ENCODE measurements at places on chromosomes 1 and 21.
A peak's percentile ranks its signal among the peaks of the same experiment; 100 is the strongest.

GRCh38 chr1:217498209-217498608 is 132.7 kb downstream of the GPATCH2 start:
- DNase-seq: no peak

- DNase-seq: no peak
Measured at GRCh38 chr1:57158604-57158998, 192.8 kb upstream of the C8B start.

DNA sequence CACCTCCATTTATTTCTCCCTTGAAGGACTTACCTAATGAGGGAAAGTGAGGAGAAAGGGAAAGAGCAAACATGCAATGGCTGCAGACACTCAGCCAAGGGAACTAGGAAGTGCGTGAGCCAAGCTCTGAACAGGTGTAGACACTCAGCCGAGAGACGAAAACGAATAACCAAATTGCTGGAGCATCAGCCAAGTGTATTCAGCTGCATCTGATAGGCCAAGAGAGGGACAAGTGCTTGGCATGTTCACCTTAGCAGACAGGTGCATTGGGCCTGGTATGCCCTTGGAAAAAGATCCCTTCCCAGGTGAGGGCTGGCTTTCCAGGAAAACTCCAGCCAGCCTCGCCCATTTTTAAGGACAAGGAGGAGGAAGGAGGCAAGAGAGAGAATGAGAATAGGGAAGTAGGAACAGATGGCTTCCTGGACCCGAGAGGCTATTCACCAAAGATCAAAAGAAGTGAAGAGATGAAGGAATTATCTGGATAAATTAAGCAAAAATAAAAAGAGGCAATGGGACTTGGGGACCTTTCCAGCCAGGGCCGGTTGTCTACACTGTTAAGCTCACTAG is 184.7 kb downstream of the TOMM20 start:
- DNase-seq: no peak

GRCh38 chr1:44919400-44919799 is 67.0 kb downstream of the EIF2B3 start:
- DNase-seq: no peak

DNA sequence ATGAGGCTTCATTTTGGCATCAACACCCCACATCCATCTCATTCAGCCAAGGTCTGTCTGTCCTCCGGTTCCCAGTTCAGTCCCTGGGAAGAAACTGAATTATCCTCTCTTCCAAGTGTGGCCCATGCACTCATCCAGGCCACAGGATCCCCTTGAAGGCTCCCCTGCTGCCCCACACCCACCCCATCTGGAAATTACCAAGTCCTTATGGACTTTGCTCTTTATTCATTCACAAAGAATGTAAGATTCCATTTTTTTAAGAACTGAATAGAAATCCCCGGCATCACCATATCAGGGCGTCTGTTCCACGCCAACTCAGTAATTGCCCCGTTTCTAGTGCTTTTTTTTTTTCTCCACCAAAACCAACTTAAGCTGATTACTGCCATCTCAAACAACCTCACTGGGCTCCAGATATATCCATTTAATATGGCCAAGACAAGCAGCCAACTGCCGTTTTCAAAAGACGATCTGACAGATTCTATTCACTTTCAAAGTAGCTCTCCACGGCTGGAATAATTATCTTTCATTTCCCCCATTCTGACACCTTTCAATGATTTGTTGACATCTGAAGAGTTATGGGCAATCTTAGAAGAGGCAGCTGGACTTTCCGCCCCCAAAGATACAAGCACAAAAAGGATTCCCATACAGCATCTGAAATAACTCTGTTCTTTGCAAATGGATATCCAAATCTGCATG is 55.9 kb downstream of the OLIG1 start:
- DNase-seq: no peak

GRCh38 chr1:145688924-145689323 is 18.2 kb downstream of the PDZK1 start:
- DNase-seq: no peak

GRCh38 chr1:191804311-191804710 is 354.0 kb upstream of the RGS18 start:
- no peak for DNase-seq

DNA sequence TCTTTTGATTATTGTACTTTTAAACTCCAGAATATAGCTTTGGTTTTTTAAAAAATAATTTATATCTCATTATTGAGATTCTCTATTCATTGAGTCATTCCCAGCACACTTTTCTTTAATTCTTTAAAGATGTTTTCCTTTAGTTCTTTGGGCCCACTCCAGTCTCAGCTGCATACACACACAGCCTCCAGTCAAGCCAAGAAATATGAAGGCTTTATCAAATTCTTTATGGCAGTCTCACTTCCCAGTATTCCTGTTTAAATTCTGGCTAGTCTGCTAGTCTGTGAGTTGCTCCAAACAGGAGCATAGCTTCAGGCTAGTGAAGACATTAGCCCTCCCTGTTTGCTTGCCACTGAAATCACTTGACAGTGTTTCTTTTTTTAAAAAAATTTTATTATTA is 61.2 kb downstream of the CRP start:
- DNase-seq: no peak

DNA sequence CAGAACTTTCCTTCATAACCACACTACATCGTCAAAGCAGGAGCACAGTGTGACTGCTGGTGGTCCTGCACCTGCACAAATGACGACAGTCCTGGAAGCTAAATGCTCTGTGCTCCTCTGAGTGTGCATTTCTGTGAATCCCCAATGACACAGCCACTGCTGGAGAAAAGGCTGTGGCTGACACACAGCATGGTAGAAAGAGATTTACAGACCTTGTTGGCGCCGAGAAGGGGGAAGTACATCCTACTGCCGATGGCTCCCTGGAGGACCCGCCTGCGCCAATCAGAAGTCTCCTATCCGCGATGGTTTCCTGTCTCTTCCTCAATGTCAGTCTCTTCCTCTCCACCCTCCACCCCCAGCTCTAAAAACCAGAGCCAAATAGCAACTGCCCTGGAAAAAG is 115.4 kb upstream of the RAB4A start:
- peak; percentile 84 for DNase-seq

DNA sequence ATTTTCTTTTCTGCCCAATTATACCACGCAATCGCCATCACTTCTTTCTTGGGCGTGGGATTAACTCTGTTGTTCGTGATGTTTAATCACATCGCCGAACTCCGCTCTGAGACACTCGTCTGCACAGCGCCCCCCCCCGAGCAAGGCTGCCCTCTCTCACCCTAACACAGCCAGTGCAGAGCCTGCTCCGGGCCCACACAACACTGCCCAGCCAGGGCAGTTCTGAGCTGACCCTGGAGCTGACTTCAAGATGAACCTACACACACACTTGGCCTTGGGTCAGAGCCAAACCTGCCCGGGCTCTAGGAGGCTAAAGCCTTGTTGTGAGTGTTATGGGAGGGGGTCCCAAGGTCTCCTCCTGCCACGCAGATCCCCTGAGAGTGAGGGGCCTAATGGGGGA is 64.6 kb upstream of the LRP8 start:
- no peak for DNase-seq

- no peak for DNase-seq
Measured at GRCh38 chr1:12107718-12108117, 44.6 kb downstream of the TNFRSF8 start.

GRCh38 chr1:227883073-227883520 is 64.6 kb downstream of the WNT9A start:
- DNase-seq: no peak

GRCh38 chr1:29972421-29973053 is 736.2 kb downstream of the PTPRU start:
- DNase-seq: no peak

GRCh38 chr21:31725202-31725839 is 6.6 kb downstream of the SCAF4 start:
- DNase-seq: no peak

DNA sequence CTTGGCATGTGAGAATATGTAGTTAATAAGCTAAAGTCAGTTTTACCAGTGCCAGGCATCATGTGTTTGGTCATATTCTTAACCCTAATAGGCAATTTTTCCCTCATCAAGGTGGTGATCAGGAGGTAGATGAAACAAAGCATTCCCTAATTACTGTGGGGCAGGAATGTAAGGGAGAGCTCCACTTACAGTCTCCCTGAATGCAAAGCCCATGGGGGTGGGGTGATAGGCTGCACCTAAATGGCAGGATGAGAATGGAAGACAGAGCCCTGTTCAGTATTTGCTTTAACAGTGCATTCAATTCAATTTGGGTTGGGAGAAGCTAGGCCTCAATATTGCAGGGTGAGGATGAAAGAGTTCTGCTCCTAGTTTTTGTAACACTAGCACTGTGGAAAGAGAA is 23.4 kb downstream of the ZNF678 start:
- DNase-seq: no peak

GRCh38 chr1:164325786-164326185 is 233.2 kb upstream of the PBX1 start:
- DNase-seq: no peak

DNA sequence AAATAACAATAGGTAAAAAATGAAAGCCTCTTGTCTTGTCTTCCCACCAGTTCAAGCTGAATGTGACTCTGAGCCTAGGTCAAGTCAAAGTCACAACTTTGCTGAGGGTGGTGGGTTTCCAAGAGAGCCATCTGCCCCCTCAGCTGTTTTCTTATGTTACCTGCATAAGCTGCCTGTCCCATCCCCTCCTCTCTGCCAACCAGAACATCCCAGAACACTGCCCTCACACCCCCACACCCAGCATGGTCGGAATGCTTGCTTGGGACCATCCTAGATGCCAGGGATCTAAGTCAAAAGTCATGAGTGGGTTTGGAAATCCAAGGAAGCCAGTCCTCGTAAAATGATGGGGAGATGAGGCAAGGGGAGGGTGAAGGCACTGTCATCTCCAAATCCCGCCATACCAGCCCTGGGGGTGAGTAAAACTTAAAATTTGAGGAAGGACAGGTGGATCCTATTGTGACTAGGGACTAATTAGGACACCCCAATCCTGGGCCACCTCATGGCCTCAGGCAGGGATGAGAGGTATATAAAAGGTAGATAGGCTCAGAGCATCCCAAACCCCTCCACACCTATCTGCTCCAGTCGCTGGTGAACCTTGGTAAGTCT is at the start of gene SPRR5:
SPRR5 (plus strand) TSS at position 556 of the 606 bp plus-strand sequence. CDS start 1,349 bp downstream, outside the sequence.
- no peak for DNase-seq

GRCh38 chr1:152442765-152443164 is 28.7 kb upstream of the CRNN start:
- DNase-seq: no peak

DNA sequence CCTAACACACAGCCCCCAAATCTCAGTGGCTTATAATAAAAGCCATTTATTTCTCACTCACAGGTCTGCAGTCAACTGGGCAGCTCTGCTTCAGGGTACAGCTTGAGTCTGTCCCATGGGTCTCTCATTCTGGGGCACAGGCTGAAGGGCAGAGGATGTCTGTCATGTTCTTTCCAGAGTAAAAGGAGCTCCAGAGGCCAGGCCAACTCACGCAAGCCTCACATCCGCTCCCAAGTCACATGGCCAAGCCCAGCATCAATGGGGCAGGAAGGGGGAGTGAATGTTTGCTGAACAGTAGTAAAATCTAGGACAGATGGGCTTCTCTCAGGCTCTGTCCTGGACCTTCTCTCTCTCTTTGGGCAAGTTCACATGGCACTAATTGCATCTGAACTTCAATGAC is 7.1 kb upstream of the SSBP3 start:
- peak; percentile 66 for DNase-seq

DNA sequence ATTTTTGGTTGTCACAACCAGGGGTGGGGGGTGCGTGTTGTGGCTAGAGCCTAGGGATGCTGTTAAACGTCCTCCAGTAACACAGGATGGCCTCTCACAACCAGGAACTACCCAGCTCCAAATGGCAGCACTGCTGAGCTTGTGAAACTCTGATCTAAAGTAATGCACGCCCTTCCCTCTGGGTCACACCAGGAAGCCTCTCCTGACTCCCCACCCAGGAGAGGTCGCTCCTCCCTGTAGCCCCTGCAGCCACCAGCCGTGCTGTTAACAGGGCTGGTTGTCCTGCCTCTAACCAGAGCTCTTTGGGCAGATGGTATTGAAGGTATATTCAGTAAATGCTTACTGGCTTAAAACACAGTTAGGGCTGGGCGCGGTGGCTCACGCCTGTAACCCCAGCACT is 73.2 kb downstream of the NKAIN1 start:
- no peak for DNase-seq

DNA sequence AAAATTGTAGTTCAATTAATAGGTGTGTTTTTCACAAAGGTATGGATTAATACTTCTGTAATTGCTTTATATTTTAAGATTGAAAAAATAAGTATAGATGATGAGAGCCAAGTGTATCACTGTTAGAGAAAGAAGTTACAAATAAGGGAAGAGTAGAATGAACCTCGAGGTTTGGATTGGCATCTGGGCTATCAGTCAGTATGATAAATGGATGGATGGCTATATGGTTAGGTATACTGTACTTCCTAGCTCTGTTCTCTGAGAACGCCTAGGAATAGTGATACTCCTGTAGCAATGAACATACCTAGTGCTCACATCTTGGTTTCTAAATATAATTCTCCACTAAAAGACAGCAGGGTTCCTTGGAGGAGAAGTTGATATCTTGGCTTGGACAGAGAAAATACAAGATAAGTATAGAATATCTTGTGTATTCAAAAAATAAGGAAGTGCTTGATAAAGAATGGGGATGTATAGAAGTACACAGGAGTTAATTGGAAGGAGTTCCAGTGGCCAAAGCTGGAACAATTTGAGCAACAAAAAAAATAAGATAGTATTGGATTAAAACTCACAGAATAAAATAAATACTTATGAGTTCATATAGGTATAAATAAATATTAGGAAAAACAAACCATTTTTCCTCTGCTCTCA is 12.4 kb downstream of the IPO9 start:
- DNase-seq: no peak

All from suppressor macrophage treated with lipopolysaccharide for 1 hour (primary cell).